MM.1S (cell line): ENCODE measurements at places on chromosomes 2 and 18.

- no peak overlapping the region for H3K27ac ChIP-seq
- H3K36me3 ChIP-seq, result no peaks in the 10 kb centered on the region
- DNase-seq, result no peak
- no peak overlapping the region for H3K4me3 ChIP-seq
- no peaks in the 10 kb centered on the region for H3K27me3 ChIP-seq
Measured at GRCh38 chr2:98647636-98648035, 39.2 kb downstream of the UNC50 start.

DNA sequence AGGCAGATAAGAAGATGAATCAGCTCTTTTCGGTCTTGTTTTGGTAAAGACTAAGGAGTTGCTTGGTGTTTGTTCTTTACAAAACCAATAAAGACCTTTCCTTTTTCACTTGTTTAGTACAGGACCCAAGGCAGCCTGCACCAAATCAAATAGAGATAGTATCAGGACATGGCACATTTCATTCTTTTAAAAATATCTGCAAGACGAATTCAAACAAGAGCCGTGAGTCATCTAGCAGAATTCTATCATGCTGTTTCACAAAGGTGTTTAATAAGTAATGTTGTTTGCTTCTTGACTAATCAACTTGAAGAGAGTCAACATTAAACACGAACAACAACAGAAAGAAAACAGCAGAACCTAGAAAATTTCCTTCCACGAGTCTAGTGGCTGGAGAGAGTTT lies 102.8 kb upstream of the TTN start:
- no peaks in the 10 kb centered on the region for H3K27me3 ChIP-seq
- peaks cover 12% of the 10 kb centered on the region for H3K4me1 ChIP-seq
- H3K27ac ChIP-seq, result no peak overlapping the region
- H3K36me3 ChIP-seq, result no peaks in the 10 kb centered on the region
- H3K4me3 ChIP-seq, result no peak overlapping the region
- no peak for DNase-seq

DNA sequence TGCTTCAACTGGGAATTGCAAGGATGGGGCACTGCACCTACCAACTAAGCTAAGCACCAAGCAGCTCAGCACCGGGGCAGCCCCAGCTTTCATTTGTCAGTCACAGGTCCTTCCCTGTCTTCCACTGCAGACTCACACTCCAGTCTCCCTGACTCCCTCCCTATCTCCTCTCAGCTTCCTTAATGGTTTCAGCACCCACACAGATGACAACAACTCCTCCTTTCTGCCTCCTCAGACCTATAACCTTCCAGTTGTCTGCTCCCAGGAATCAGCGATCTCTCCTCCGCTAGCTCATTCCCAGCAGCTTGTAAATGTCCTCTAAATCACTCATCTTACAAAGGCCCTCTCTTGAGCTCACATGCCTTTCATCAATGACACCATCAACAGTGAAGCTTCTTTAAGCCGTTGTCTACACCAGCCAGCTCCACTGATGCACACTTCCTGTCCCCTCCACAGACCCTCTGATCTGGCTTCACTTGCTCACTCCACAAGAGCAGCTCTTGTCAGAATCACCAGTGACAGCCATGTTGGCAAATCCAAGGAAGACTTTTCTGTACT lies 32.1 kb downstream of the CLASP1 start:
- H3K27me3 ChIP-seq, result no peaks in the 10 kb centered on the region
- no peaks in the 10 kb centered on the region for H3K4me1 ChIP-seq
- H3K27ac ChIP-seq, result no peak overlapping the region
- H3K4me3 ChIP-seq, result no peak overlapping the region

DNA sequence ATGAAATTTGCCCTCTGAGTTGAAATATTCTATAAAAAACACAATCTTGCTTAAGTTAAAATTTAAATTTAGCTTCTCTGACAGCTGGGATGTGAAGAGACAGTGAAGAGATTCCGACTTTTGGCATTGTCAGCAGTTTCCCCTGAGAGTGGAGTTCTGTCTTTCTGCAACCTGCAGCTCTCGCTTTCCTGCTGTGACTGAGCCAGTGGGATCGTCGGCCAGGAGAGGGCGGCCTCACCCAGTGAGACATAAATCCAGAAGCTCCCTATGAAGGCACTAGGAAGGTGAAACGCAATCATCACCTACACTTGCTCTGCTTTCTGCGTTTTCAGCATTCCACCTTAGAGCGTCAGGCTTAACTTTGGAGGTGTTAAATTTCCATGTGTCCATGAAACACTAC lies 75.4 kb upstream of the HNMT start:
- no peak overlapping the region for H3K27ac ChIP-seq
- no peaks in the 10 kb centered on the region for H3K27me3 ChIP-seq

- 0 out of 2 replicates have a peak, but pooled peaks cover 13% of the 10 kb centered on the region for H3K4me1 ChIP-seq
- H3K27ac ChIP-seq, result no peak overlapping the region
- H3K4me3 ChIP-seq, result no peak overlapping the region
- DNase-seq, result no peak
- H3K27me3 ChIP-seq, result no peaks in the 10 kb centered on the region
Measured at GRCh38 chr2:117774716-117775115, 39.8 kb upstream of the DDX18 start.

GRCh38 chr2:204005940-204006721 lies 69.6 kb downstream of the ICOS start:
- H3K27me3 ChIP-seq, result no peaks in the 10 kb centered on the region
- no peaks in the 10 kb centered on the region for H3K4me1 ChIP-seq
- no peak overlapping the region for H3K27ac ChIP-seq
- DNase-seq, result no peak

DNA sequence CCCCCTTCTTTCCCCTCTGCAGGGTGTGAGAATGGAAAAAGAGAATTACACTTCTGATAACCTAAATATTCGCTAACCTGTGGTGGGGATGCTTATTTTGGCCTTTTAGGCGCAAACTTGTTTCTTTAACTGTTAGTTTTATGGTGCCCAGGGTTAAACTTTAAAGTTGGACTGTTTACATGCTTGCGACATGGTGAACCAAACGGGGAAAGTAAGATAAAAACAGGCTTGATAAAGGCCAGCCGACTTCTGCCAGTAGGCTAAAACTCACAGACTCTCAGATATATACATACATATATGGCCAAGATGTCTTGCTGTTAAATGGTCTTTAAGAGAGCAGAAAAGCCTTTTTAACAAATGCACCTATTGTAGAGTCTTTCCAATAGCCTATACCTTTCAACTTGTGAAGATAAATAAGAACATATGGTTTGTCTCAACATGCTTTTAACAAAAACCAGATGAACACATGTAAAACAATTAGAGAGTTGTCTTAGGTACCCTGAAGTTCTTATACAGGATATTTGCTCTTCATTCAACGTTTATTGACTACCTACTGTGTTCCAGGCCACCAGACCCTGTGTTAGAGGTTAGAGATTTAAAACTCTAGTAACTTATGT lies 29.0 kb downstream of the PRKCE start:
- no peaks in the 10 kb centered on the region for H3K27me3 ChIP-seq
- H3K36me3 ChIP-seq, result no peaks in the 10 kb centered on the region
- DNase-seq, result no peak
- peaks cover 11% of the 10 kb centered on the region for H3K4me1 ChIP-seq
